Natural killer cell (primary cell): ENCODE measurements at places on chromosomes 2 and 18. TPM values are rescaled to one million over a fixed set of nuclear protein-coding genes. Genes with fewer than 3 reads are reported as not detected.
A peak's percentile ranks its signal among the peaks of the same experiment; 100 is the strongest.

LHCGR gene
- total RNA-seq, result not detected

SRD5A2 gene
- total RNA-seq, result not detected

DHRS9 gene
- total RNA-seq, result 2.4 TPM

SNTG2 gene
- total RNA-seq, result not detected

MYL12A gene
- 532 TPM for total RNA-seq

TLX2 gene
- total RNA-seq, result 0.23 TPM

IL1A gene
- not detected for total RNA-seq

IL1RL1 gene
- 2.2 TPM for total RNA-seq

CYTIP gene
- total RNA-seq, result 276 TPM

TEKT4 gene
- not detected for total RNA-seq

C1QL2 gene
- total RNA-seq, result not detected

DYNAP gene
- not detected for total RNA-seq

KCNJ13 gene
- not detected for total RNA-seq

PLEKHA3 gene
- total RNA-seq, result 34.5 TPM

NTSR2 gene
- total RNA-seq, result not detected

- H3K27ac ChIP-seq, result no peak overlapping the region
- H3K36me3 ChIP-seq, result no peaks in the 10 kb centered on the region
- no peak overlapping the region for H3K4me3 ChIP-seq
- H3K27me3 ChIP-seq, result no peaks in the 10 kb centered on the region
- no peaks in the 10 kb centered on the region for H3K4me1 ChIP-seq
- no peak for DNase-seq
These were observed 90.4 kb downstream of the SCN3A start for GRCh38 chr2:165113414-165113813.

- no peak for DNase-seq
- no peaks in the 10 kb centered on the region for H3K4me1 ChIP-seq
- H3K27me3 ChIP-seq, result no peaks in the 10 kb centered on the region
- H3K27ac ChIP-seq, result no peak overlapping the region
- no peaks in the 10 kb centered on the region for H3K36me3 ChIP-seq
These were observed 968.4 kb upstream of the NRXN1 start for GRCh38 chr2:52000151-52000855.

DNA sequence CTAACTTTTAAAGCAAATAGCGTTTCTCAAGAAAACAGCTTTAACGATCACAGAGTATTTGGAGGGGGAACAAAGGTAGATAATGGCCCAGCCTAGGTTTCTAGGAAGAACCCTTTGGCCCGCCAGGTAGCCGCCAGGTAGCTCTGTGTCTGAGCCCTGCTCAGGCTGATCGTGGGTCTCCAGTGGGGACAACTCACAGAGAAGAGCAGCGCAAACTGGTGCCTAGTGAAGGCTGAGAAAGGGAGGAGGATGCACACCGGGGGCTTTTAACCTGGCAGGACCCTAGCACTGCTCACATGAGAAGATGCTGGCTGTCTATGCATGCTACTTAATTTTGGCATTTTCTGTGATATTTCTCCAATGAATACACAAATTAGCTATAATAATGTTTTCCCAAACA is 5.8 kb downstream of the NGEF start:
- no peak overlapping the region for H3K27ac ChIP-seq
- H3K27me3 ChIP-seq, result no peaks in the 10 kb centered on the region
- DNase-seq, result no peak
- H3K4me1 ChIP-seq, result no peaks in the 10 kb centered on the region
- no peaks in the 10 kb centered on the region for H3K36me3 ChIP-seq
- H3K4me3 ChIP-seq, result no peak overlapping the region

- no peaks in the 10 kb centered on the region for H3K27me3 ChIP-seq
- H3K4me1 ChIP-seq, result no peaks in the 10 kb centered on the region
- no peak for DNase-seq
- no peak overlapping the region for H3K27ac ChIP-seq
These were observed 170.1 kb upstream of the DDX18 start for GRCh38 chr2:117644403-117644802.

- peaks cover 42% of the 10 kb centered on the region for H3K4me1 ChIP-seq
- H3K36me3 ChIP-seq, result no peaks in the 10 kb centered on the region
- no peaks in the 10 kb centered on the region for H3K27me3 ChIP-seq
- no peak for DNase-seq
- H3K27ac ChIP-seq, result no peak overlapping the region
These were observed 20.1 kb upstream of the ID2 start for GRCh38 chr2:8661736-8662135.

GRCh38 chr2:46430992-46431391 is 48.4 kb upstream of the TMEM247 start:
- no peaks in the 10 kb centered on the region for H3K36me3 ChIP-seq
- no peak for DNase-seq
- H3K4me3 ChIP-seq, result no peak overlapping the region
- peaks cover 10% of the 10 kb centered on the region for H3K4me1 ChIP-seq
- no peaks in the 10 kb centered on the region for H3K27me3 ChIP-seq

GRCh38 chr2:223979730-223980396 is 22.6 kb downstream of the MRPL44 start:
- H3K36me3 ChIP-seq, result no peaks in the 10 kb centered on the region
- H3K4me3 ChIP-seq, result no peak overlapping the region
- no peaks in the 10 kb centered on the region for H3K27me3 ChIP-seq
- DNase-seq, result no peak
- H3K27ac ChIP-seq, result no peak overlapping the region

GRCh38 chr2:76998152-76998551 is 524.0 kb downstream of the LRRTM4 start:
- no peaks in the 10 kb centered on the region for H3K4me1 ChIP-seq
- DNase-seq, result no peak
- H3K36me3 ChIP-seq, result no peaks in the 10 kb centered on the region
- H3K4me3 ChIP-seq, result no peak overlapping the region
- no peak overlapping the region for H3K27ac ChIP-seq
- H3K27me3 ChIP-seq, result no peaks in the 10 kb centered on the region

DNA sequence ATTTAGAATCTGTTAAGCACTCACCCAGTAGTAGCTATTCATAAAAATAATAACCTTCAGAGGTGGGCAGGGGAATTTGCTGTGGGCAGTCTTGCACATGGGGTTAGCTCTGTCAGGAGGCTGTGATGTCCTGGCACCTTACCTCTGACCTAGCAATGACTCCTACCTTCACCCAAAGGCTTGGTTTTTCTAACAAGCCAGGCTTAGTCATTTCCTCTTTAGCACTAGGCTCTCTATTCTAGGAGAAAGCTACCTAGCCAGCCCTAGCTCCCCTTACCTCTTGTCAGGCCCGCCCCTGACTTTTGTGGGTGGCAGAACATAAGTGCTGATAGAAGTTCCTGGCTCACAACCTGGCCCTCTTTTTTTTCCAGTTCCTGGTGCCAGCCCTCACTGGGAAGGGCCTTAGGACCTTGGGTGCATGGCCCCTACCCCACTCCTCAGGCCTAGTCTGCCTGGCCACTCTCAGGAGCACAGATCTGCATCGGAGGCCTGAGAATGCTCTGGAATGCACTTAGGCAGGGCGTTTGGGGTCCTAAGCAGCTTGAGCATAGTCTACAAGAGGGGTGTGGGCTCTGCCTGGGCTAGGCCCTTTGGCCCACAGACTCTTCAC is 17.7 kb downstream of the CPLX4 start:
- no peak for DNase-seq
- no peak overlapping the region for H3K4me3 ChIP-seq
- no peak overlapping the region for H3K27ac ChIP-seq
- no peaks in the 10 kb centered on the region for H3K36me3 ChIP-seq
- H3K4me1 ChIP-seq, result no peaks in the 10 kb centered on the region

- DNase-seq, result no peak
- H3K36me3 ChIP-seq, result no peaks in the 10 kb centered on the region
- no peak overlapping the region for H3K4me3 ChIP-seq
These were observed 75.7 kb upstream of the OTOS start for GRCh38 chr2:240216167-240216566.

GRCh38 chr2:232873292-232873908 is 3.3 kb downstream of the SNORC start:
- DNase-seq, result no peak
- H3K4me3 ChIP-seq, result no peak overlapping the region
- no peak overlapping the region for H3K27ac ChIP-seq
- H3K27me3 ChIP-seq, result peaks cover 12% of the 10 kb centered on the region
- peaks cover 10% of the 10 kb centered on the region for H3K4me1 ChIP-seq

- H3K36me3 ChIP-seq, result peaks cover 15% of the 10 kb centered on the region
- H3K27me3 ChIP-seq, result no peaks in the 10 kb centered on the region
- peak overlapping the region; percentile 35 for H3K27ac ChIP-seq
- no peak overlapping the region for H3K4me3 ChIP-seq
These were observed 112.4 kb downstream of the MIB1 start for GRCh38 chr18:21853016-21853415.

GRCh38 chr2:39550701-39551285 is 113.7 kb upstream of the MAP4K3 start:
- no peaks in the 10 kb centered on the region for H3K27me3 ChIP-seq
- no peak overlapping the region for H3K27ac ChIP-seq
- H3K4me3 ChIP-seq, result no peak overlapping the region
- no peak for DNase-seq

DNA sequence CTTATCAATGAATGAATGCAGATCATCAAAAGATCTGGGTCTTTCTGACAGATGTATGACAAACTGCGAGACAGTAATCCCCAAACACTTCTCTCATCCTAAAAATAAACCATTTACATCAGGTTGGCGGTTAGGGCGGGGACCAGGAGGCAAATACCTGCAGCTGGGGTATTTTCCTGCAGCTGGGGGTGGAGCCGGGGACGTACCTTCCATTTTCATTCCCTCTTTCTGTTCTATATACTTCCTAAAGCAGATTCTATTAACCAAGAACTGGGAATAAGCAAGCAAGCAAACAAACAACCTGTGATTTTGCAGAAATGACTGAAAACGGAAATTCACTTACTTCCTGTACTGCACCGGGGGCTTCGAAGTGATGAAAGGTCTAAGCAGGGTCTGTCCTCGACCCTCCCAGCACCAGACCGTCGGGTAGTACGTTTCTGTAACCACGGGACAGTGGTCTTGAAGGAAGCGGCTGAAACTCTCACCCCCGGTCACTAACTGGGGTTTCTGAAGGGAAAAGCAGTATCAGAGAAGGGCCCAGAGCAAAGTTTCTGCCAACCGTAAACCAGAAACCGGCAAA is 1.2 kb downstream of the ABHD3 start:
- H3K27ac ChIP-seq, result peak overlapping the region; percentile 78
- H3K4me3 ChIP-seq, result peak overlapping the region; percentile 67
- H3K4me1 ChIP-seq, result peaks cover 4% of the 10 kb centered on the region

DNA sequence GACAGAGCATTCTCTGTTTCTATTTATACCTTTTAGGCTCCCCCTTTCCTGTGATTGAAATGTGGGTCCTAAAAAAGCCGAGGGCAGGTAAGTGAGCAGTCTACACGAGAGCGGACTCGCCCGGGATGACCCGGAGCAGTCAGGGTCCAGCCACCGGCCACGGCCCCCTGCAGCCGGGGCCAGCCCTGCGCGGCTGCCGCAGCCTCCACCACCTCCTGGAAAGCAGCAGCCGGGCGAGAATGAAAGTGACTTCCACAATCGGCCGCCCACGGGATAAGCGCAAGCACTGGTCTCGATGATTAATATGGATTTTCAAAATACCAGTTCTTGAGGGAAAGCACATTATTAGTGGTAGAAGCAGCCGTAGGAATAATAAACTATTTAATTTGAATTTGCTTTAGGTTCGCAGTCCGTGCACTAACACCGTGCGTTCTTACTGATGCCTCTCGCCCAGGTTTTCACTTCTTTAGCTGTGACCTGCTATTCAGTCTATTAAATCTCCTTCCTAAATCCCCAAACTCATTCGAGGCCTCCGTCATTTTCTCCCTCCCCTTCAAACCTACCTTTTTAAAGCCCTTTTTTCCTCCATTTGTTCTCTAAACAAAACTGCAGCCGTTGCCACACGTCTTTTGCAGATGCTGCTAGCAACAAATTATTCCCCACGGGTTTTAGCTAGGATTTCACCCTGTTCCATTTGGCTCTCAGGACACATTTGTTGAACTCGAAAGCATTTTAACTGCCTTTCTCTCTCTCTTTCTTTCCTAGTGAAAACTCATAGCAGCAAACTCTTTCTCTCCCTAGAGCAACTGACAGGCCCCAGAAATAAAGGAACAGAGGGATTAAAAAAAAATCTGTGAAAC is 1015.1 kb upstream of the PIK3C3 start:
- no peaks in the 10 kb centered on the region for H3K4me1 ChIP-seq
- no peak overlapping the region for H3K4me3 ChIP-seq
- no peaks in the 10 kb centered on the region for H3K36me3 ChIP-seq
- no peaks in the 10 kb centered on the region for H3K27me3 ChIP-seq
- H3K27ac ChIP-seq, result no peak overlapping the region

DNA sequence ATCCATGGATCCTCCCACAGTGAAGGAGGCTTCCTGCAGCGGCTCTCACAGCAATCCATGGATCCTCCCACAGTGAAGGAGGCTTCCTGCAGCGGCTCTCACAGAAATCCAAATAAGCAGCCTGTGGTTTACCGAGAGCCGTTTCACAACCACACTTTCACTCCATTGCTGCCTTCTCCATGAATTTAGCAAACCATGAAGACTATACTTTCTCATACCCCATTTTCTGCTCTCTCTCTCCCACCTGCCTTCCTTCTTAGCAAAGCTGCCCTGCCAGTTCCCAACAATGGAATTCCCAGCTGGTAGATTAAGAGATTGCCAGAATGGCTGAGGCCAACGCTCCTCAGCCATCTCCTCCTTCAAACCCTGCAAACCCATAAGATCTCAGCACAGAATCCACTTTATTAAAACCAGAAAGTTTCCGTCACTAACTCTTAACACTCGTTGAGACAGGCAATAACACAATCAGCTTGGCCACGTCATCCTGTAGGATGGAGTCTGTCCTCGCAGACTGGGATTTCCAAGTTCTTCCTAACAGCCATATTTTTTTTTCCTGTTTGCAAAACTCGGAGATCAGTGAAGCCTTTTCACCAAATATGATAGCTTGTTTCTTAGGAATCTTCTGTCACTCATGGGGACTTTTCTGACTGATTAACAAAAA is 162.2 kb downstream of the PXDN start:
- no peak overlapping the region for H3K4me3 ChIP-seq
- H3K27ac ChIP-seq, result no peak overlapping the region
- no peaks in the 10 kb centered on the region for H3K4me1 ChIP-seq
- H3K27me3 ChIP-seq, result peaks cover 2% of the 10 kb centered on the region

GRCh38 chr2:120978359-120979050 is 242.8 kb downstream of the GLI2 start:
- no peak overlapping the region for H3K4me3 ChIP-seq
- no peaks in the 10 kb centered on the region for H3K27me3 ChIP-seq
- no peaks in the 10 kb centered on the region for H3K36me3 ChIP-seq
- no peaks in the 10 kb centered on the region for H3K4me1 ChIP-seq
- no peak overlapping the region for H3K27ac ChIP-seq
